Activated T-cell treated with anti-CD3 and anti-CD28 coated beads for 1 hour (primary cell): ENCODE measurements at places on chromosomes 2 and 18.

DNA sequence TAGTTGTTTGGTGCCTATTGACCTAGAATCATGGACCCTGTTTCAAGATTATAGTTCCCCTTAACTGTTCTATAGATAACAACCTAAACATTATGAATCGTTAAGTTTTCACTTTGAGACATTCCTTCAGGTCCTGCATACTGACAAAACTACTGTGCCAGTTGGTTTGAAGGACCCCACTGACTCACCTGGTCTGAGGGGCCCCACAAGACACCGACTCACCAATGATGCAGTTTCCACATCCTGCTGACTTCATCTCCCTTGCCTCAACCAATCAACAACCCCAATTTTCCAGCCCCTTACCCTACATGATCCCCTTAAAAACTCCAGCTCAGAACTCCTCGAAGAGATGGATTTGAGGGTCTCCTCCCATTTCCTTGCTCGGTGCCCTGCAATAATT, 89.6 kb upstream of the CCDC141 start:
- DNase-seq: no peak

DNA sequence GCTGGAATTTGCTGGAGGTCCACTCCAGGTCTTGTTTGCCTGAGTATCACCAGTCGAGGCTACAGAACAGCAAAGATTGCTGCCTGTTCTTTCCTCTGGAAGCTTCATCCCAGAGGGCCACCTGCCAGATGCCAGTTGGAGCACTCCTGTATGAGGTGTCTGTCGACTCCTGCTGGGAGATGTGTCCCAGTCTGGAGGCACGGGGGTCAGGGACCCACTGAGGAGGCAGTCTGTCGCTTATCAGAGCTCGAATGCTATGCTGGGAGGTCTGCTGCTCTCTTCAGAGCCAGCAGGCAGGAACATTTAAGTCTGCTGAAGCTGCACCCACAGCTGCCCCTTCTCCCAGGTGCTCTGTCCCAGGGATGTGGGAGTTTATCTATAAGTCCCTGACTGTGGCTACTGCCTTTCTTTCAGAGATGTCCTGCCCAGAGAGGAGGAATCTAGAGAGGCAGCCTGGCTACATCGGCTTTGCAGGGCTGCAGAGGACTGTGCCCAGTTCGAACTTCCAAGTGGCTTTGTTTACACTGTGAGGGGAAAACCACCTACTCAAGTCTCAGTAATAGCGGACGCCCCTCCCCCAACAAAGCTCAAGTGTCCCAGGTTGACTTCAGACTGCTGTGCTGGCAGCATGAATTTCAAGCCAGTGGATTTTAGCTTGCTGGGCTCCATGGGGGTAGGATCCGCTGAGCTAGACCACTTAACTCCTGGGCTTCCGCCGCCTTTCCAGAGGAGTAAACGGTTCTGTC, 301.1 kb downstream of the ERBB4 start:
- DNase-seq: no peak

DNA sequence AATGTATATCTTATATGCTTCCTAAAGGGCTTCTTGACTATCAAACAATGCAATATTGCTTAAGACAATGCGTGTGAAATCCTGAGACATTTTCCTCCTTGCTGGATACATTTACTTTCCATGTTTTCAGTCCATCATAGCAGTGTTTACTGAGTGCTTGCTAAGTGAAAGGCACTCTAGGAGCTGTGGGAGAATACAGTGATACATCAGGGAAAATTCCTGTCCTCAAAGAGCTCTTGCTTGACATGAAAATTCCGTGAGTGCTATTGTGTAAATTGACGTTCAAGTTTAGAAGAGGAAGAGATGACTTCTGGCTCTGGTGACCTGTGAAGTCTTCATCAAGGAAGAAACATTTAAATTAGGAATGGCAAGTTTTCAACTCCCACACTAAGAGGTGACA, 449.4 kb upstream of the SOX11 start:
- no peak for DNase-seq

DNA sequence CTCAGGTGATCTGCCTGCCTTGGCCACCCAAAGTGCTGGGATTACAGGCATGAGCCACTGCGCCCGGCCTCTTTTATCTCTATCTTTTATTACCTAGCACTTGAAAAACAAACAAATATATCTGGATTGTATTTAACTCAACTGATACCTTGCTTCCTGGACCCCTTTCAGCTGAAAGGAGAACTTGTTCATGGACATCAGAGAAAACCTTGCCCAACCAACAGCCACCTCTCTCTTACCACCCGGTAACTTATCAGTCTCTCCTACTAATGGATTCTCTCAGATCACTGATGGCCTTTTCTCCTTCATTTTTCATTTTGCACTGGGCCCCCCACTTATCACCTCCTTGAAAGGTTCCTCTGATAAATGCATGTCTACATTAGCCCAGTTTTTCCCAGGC, 6.7 kb downstream of the RETSAT start:
- no peak for DNase-seq

DNA sequence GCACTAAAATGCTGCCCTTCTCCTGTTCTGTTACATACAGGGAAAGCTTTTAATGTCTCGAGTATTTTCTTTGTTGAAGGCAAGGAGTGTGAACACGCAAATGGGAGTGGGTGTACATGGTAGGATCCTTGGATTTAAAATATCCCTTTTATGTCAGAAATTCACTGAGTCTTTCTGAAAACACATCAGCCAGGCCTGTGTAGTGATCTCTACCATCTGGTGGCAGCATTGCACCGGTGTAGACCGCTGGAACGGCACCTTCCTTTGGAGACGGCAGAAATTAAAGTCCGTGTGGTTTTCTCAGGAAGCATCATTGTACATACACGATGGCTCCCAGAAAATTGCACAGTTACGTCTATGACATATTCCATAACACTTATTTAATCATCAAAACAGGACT, 515.8 kb downstream of the GALR1 start:
- DNase-seq: no peak

GRCh38 chr2:42860319-42861094, 68.1 kb upstream of the HAAO start:
- no peak for DNase-seq

DNA sequence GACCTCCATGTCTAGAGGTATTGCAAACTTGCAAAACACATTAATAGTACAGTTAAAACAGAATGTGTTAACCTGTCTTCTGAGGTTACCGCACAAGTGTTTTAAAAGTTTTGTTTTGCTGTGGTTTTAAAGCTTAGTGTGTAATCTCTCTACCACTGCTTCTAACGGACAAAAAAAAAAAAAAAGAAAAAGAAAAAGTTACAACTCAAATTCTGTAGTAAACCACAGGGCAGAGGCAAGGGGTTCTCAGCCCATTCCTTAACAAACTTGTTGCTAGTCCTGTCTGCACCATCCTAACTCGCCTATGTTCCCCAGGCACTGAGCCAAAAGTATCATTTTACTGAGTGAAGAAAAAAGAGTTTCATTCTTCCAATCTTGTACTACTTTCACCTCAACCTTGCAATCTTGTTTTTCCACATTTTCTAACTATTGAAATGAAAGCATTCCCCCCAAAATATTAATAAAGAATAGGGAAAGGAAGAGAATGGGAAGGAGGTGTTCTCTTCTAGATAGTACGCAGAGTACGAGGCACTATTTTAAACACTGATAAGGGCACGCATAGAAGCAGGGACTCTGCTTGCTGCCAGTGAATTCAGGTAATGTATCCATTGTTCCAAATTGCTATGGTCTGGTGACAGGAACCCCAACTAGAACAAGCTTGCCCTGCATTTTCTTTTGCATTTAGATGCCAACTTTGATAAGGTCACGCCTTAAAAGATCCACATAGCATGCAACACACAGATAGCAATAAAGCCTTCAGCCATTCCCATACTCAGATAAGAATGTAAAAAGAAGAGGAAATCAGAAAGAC, 47.1 kb downstream of the IKZF2 start:
- DNase-seq: no peak

DNA sequence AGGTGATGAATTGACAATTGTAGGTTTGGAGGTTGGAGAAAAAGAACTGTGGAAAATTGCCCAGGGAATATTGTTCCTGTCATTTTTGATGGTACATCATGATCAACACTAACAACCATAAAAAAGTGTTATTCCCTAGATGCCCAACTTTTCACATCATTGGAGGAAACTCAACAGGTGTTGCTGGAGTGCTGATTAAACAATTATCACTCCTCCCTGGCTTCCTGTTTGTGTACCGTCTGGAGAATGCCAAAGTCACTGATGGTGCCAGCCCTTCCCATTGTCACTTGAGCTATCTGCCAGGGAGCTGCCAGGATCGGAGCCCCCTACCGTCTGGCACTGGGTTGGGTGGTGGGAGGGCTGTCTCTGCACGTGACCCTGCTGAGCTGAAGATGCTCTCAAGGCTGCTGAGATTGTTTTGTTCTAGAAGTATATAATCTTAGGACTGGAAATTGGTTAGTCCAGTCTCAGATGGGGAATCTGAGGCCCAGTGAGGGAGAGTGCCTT, 156.9 kb downstream of the PRKCE start:
- no peak for DNase-seq

GRCh38 chr2:171718720-171719119, 31.5 kb downstream of the DYNC1I2 start:
- DNase-seq: no peak

DNA sequence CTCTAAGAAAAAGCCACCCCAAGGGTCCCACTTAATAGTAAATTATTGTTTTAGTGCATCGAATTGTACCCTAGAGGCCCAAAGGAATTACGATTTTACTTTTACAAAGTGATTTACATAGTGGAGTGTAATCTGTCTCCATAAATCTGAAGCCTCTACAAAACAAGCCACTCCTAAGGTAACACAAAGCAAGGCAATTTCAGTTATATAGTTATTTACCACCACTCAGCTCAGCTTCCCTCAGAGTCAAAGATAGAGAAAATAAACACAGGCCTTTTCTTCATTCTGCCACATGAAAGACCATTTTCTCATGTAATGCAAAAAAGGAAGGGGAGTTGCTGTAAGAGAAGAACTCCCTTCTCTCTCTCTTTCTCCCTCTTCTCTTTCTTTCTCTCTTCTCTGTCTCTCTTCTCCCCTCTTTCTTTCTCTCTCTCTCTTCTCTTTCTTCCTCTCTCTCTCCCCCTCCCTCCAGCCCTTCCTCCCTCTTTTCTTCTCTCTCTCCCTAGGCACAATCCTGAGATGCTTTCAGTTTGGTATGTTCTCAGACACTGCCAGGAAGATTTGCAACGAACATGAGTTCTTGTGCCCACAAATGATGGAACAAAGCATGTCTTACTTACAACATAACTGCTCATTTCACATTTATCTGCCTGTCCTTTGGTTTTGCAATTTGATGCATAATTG, 264.5 kb downstream of the BCL2 start:
- no peak for DNase-seq

- no peak for DNase-seq
These were observed 17.9 kb downstream of the TMEM37 start for GRCh38 chr2:119449521-119449920.

DNA sequence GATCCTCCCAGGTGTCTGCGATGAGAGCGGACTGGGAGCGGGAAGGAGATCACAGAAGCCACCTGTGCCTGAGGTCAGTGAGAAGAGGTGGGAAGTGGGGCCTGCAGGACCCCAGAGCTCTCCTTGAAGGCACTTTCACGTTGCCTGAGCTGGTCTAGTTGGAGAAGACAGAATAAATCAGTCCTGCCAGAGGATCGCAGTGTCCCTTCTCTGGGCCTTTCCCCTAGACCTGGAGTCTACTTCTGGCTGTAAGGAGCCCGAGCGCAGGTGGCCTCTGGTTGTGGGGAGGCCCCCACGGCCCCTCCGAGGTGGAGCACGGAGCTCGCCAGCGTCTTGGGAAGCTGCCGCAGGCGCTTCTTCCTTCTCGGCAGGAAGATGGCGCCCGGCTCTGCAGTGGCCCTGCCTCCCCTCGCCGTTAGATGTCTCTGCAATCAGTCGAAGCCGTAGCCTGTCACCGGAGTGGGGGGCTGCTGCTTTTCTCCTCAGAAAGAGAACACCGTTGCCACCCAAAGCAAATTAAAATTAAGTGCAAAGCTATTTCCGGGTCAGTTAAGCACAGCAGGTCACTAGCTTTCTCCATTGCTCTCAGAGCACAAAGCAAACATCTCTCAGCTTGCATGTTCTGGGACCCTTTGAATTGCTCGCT, 212.0 kb upstream of the MYT1L start:
- DNase-seq: no peak

- no peak for DNase-seq
These were observed 3.9 kb upstream of the WDSUB1 start for GRCh38 chr2:159290289-159290907.

DNA sequence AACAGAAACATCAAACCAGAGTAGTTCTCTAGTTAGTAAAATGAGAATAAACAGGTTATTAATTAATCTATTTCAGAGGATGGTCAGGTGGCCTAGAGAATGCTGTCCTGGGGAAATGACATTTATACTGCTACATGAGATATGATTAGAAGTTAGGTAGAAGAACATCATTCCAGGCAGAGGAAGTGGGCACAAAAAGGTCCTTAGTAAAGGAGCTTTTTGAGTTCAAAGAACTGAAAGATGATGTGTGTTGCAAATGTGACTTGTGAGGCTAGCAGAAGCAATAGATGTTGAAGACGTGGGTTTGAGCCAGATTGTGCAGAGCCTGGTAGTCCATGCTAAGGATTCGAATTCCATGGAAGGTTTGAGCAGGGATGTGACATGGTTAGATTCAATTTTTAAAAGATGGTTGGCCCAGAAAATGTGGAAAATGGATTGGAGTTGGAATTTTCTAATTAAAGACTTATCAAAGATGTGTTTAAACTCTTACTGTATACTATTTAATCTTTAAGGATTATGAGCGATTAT, 34.2 kb downstream of the RAB10 start:
- no peak for DNase-seq

- DNase-seq: no peak
These were observed 35.1 kb downstream of the VPS54 start for GRCh38 chr2:63983986-63984605.

- no peak for DNase-seq
These were observed 312.4 kb upstream of the SYT4 start for GRCh38 chr18:43589611-43590151.

GRCh38 chr2:89767572-89768435, 1076.3 kb downstream of the RPIA start:
- no peak for DNase-seq

DNA sequence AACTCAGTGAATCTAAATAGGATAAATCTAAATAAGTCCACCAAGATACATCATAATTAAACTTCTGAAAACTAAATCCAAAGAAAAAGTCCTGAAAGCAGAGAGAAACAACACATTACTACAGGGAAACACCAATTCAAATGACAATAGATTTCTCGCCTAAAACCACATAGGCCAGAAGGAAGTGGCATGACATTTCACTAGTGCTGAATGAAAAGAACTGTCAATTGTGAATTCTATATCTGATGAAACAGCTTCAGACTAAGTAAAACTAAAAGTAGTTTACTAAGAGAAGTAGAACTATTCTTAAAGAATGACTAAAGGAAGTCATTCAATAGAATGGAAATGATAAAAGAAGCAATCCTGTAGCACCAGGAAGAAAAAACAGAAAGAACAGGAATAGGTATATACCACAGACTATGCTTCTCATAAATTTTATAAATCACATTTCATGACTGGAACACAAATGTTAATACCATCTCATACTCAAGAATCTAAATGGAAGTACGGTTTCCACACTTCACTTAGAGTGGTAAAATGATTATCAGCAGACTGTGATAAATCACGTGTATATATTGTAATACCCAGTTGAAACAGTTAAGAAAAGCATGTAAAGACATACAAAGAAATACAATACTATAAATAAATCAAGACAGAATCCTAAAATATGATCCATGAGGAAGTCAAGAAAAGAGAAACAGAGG, 46.4 kb downstream of the ASXL2 start:
- DNase-seq: no peak

GRCh38 chr2:106841886-106842645, 43.9 kb downstream of the ST6GAL2 start:
- no peak for DNase-seq

GRCh38 chr2:42298132-42298531, 62.9 kb downstream of the COX7A2L start:
- DNase-seq: no peak
